Activated naive CD8-positive, alpha-beta T cell treated with anti-CD3 and anti-CD28 coated beads for 36 hours (primary cell): ENCODE measurements at places on chromosomes 13 and 19.

GRCh38 chr13:62176051-62176450 is 760.4 kb upstream of the PCDH20 start:
- H3K27me3 ChIP-seq, result no peaks in the 10 kb centered on the region
- no peak for DNase-seq
- H3K36me3 ChIP-seq, result no peaks in the 10 kb centered on the region
- H3K4me3 ChIP-seq, result no peak overlapping the region

DNA sequence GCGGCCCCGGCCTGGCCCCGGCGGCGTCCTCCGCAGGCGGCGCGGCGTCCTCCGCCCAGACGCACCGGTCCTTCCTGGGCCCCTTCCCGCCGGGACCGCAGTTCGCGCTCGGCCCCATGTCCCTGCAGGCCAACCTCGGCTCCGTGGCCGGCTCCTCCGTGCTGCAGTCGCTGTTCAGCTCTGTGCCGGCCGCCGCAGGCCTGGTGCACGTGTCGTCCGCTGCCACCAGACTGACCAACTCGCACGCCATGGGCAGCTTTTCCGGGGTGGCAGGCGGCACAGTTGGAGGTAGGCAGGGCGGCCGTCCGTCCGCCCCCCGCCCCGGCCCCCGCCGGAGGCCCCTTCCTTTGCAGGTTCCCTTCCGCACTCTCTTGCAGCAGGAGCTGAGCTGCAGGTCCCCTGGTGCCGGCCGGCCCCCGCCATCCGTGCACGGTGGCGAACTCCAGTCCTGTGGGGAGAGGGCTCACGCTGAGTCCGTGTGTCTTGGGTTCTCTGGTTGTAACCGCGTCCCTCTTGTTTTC is 9.2 kb downstream of the PLEKHJ1 start:
- H3K4me3 ChIP-seq, result no peak overlapping the region
- peaks cover 6% of the 10 kb centered on the region for H3K4me1 ChIP-seq
- H3K36me3 ChIP-seq, result peaks cover 18% of the 10 kb centered on the region
- no peaks in the 10 kb centered on the region for H3K27me3 ChIP-seq
- DNase-seq, result no peak

- no peak overlapping the region for H3K4me3 ChIP-seq
These were observed 130.3 kb upstream of the LSM14A start for GRCh38 chr19:34041925-34042521.

- H3K27me3 ChIP-seq, result no peaks in the 10 kb centered on the region
- no peak overlapping the region for H3K27ac ChIP-seq
- H3K36me3 ChIP-seq, result no peaks in the 10 kb centered on the region
- no peak overlapping the region for H3K4me3 ChIP-seq
- no peak for DNase-seq
- H3K4me1 ChIP-seq, result peaks cover 3% of the 10 kb centered on the region
These were observed 5.3 kb downstream of the USHBP1 start for GRCh38 chr19:17259118-17259780.

GRCh38 chr13:37344056-37344455 is 238.6 kb upstream of the CSNK1A1L start:
- H3K36me3 ChIP-seq, result no peaks in the 10 kb centered on the region
- no peaks in the 10 kb centered on the region for H3K4me1 ChIP-seq
- H3K27ac ChIP-seq, result no peak overlapping the region
- H3K4me3 ChIP-seq, result no peak overlapping the region
